Posterior vena cava (tissue), 2 donors: ENCODE measurements at places on chromosomes 16 and 17. TPM values are rescaled to one million over a fixed set of nuclear protein-coding genes. Genes with fewer than 3 reads are reported as not detected.

Gene SCIMP
- total RNA-seq: 4.5 TPM

Gene KCNJ18
- not detected for total RNA-seq

Gene ZFHX3
- total RNA-seq: 40.8 TPM

Gene ADGRG3
- total RNA-seq: 10.4 TPM

Gene C17orf113
- 0.33 TPM for total RNA-seq

Gene CCL17
- not detected for total RNA-seq

Gene CLEC18B
- total RNA-seq: 0.52 TPM

Gene IRF8
- 18.7 TPM for total RNA-seq
